OCI-LY7 (cell line): ENCODE measurements at places on chromosomes 12 and 14. TPM values are rescaled to one million over a fixed set of nuclear protein-coding genes. Genes with fewer than 3 reads are reported as not detected.

Gene APOF
- total RNA-seq: 0.20 and 0.38 TPM in 2 replicates

Gene HOXC4
- total RNA-seq: 20.0 and 20.1 TPM in 2 replicates

Gene KRT71
- not detected in 2 replicates for total RNA-seq

Gene FAM90A1
- total RNA-seq: not detected in 2 replicates

Gene EPYC
- not detected in 2 replicates for total RNA-seq

Gene DMAC2L
- total RNA-seq: 31.3 and 33.0 TPM in 2 replicates

Gene TAMALIN
- 0.89 and 1.3 TPM in 2 replicates for total RNA-seq

Gene TMCC3
- total RNA-seq: 9.4 and 10.5 TPM in 2 replicates

Gene CLIP1
- total RNA-seq: 25.6 and 26.2 TPM in 2 replicates

Gene AJUBA
- 0.37 and 0.88 TPM in 2 replicates for total RNA-seq

Gene COCH
- 17.7 and 19.8 TPM in 2 replicates for total RNA-seq

Gene INHBC
- total RNA-seq: 0.36 and 0.72 TPM in 2 replicates

Gene DNAI7
- not detected in 2 replicates for total RNA-seq

Gene CLEC4A
- 0.41 and 0.99 TPM in 2 replicates for total RNA-seq

Gene KDM2B
- total RNA-seq: 88.0 and 93.6 TPM in 2 replicates

Gene TAS2R42
- total RNA-seq: not detected in 2 replicates

Gene MIPOL1
- not detected in 2 replicates for total RNA-seq

Gene TAS2R7
- total RNA-seq: not detected in 2 replicates

Gene GALNT8
- 0.52 TPM in 1 of 2 replicates, not detected in the other for total RNA-seq

Gene CCDC196
- total RNA-seq: not detected in 2 replicates

Gene ANKRD33
- not detected in 2 replicates for total RNA-seq

Gene PAX9
- 4.4 and 5.3 TPM in 2 replicates for total RNA-seq

Gene DIO2
- 0.23 TPM in 1 of 2 replicates, not detected in the other for total RNA-seq

Gene SMOC1
- total RNA-seq: not detected in 2 replicates

Gene KLRB1
- not detected in 2 replicates for total RNA-seq

Gene CD163
- not detected in 2 replicates for total RNA-seq

Gene MGAT4C
- not detected in 2 replicates for total RNA-seq

Gene RPL6
- 1,876 and 1,917 TPM in 2 replicates for total RNA-seq

Gene P2RX7
- 0.26 and 0.48 TPM in 2 replicates for total RNA-seq

Gene ADAM20
- 0.23 and 0.30 TPM in 2 replicates for total RNA-seq

Gene PLXNC1
- total RNA-seq: 8.0 and 9.1 TPM in 2 replicates

Gene ADGRD1
- 1.4 and 1.7 TPM in 2 replicates for total RNA-seq

Gene LGR5
- total RNA-seq: 0.51 TPM in 1 of 2 replicates, not detected in the other

Gene MGAT2
- total RNA-seq: 70.0 and 71.7 TPM in 2 replicates

Gene ESPL1
- 121 and 137 TPM in 2 replicates for total RNA-seq

Gene FSCB
- total RNA-seq: not detected in 2 replicates

Gene PMCH
- not detected in 2 replicates for total RNA-seq

Gene PXMP2
- total RNA-seq: 58.1 and 62.4 TPM in 2 replicates

Gene HEATR5A
- total RNA-seq: 16.2 and 20.3 TPM in 2 replicates

Gene CLEC2D
- total RNA-seq: 146 and 177 TPM in 2 replicates

Gene GLIPR1L1
- total RNA-seq: not detected in 2 replicates

Gene TCL1B
- total RNA-seq: 5.6 and 5.7 TPM in 2 replicates

Gene RBM25
- 119 and 120 TPM in 2 replicates for total RNA-seq

Gene PTPRR
- total RNA-seq: not detected in 2 replicates

Gene SLC22A17
- total RNA-seq: not detected in 2 replicates

Gene INSM2
- not detected in 2 replicates for total RNA-seq

Gene LRTM2
- not detected in 2 replicates for total RNA-seq

Gene AICDA
- total RNA-seq: 38.5 and 55.9 TPM in 2 replicates

Gene TBPL2
- total RNA-seq: not detected in 2 replicates
